ENCODE measurements at places on chromosomes 5 and 9.
A peak's percentile ranks its signal among the peaks of the same experiment; 100 is the strongest.

DNA sequence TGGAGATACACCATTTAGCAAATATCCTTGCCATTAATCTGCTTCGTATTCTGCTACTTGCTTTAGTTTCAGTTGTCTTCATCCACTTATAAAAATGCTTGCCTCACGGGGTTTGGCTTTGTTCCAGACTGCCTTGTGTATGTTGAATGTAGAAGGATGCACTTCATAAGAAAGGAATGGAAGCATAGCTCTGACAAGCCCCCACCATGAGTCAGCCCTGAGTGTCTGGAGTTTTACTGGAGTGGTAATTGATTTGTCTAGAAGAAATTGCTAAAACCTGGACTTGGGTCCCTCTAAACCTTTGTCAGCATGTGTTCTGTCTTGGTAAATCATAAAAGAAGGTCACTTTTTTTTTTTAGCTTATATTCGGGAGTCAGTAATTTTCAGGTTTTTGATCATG, 4.6 kb downstream of the TEX48 start:
- H3K27ac ChIP-seq, result no peak overlapping the region
- no peak overlapping the region for H3K4me3 ChIP-seq
- H3K27me3 ChIP-seq, result peaks cover 13% of the 10 kb centered on the region
- DNase-seq, result no peak

- peak overlapping the region; percentile 24 for H3K4me3 ChIP-seq
- H3K27me3 ChIP-seq, result peaks cover 100% of the 10 kb centered on the region
- no peaks in the 10 kb centered on the region for H3K36me3 ChIP-seq
- peaks cover 17% of the 10 kb centered on the region for H3K4me1 ChIP-seq
These were observed 21.0 kb downstream of the NR2F1 start for GRCh38 chr5:93603793-93604643.

DNA sequence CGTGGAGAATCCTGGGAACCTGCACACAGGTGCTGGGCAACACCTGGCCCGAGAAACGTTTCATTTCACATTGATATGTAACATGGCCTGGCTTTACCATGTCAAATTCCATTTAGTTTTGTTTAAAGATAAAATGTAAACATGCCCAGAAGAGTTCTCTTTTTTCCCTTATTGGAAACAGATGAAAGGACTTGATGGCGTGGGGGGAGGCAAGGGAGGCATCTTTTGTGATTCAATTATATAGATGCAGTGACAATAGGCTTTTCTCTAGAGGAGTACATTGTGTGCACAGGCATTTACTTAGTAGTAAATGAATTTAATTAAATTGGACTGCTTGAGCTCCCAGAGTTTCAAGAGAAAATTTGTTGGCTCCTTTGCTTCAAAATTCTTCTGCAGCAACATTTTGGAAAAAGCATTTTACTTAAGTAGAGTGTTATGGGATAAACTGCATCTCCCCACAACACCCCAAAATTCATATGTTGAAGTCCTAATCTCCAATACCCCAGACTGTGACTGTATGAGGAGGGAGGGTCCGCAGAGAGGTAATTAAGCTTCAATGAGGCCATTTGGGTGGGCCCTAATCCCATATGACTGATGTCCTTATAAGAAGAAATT, 254.3 kb upstream of the NFIL3 start:
- DNase-seq, result no peak
- H3K27ac ChIP-seq, result no peak overlapping the region
- no peaks in the 10 kb centered on the region for H3K36me3 ChIP-seq
- no peaks in the 10 kb centered on the region for H3K27me3 ChIP-seq

GRCh38 chr5:44331471-44332050, 57.7 kb downstream of the FGF10 start:
- no peaks in the 10 kb centered on the region for H3K4me1 ChIP-seq
- no peak overlapping the region for H3K4me3 ChIP-seq
- no peak for DNase-seq
- no peaks in the 10 kb centered on the region for H3K36me3 ChIP-seq
- H3K27me3 ChIP-seq, result no peaks in the 10 kb centered on the region

DNA sequence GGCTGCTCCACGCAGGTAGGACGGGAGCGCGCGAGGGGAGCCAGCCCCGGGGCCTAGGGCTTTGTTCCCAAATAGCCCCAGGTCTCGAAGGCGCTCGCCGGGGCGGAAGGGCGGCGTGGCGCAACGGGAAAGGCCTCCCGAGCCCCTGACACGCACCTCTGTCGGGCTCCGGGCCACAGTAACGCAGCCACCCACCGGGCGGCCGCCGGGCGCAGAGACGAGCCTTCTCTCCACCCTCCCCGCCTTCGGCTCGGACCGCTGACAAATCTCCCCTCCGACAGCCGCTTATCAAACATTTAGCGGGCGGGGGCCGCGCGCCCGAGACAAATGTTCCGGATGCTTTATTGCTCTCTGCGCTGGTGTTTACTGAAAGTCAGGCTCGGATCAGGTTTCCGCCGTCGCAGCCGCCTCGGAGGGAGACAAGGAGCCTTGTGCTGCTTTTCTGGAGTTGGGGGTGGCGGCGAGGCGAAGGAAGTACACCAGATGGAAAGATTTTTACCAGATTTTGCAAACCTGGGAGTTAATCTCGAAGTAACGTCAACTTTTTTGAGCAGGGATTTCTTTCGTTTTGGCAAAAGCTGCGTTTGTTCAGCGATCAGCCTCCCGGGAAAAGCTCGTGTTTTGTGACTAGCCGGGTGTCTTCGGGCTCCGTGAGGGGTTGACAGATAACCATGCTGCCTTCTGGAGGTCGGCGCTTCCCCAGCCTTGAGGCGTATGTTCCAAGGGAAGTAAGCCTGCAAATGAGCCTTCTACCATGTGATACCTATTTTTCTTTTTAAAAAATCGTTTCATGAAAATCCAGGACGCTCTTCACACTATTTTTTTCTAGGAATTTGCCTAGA, 950 bp downstream of the RGMB start:
- H3K36me3 ChIP-seq, result no peaks in the 10 kb centered on the region
- H3K27me3 ChIP-seq, result no peaks in the 10 kb centered on the region
- H3K27ac ChIP-seq, result peak overlapping the region; percentile 98
- H3K4me3 ChIP-seq, result peak overlapping the region; percentile 98
- no peak for DNase-seq

Measured in suprapubic skin (tissue), 4 donors.